ENCODE measurements at places on chromosomes 6 and 20.

GRCh38 chr6:25174678-25175077 lies 104.5 kb upstream of the CARMIL1 start:
- no peak for DNase-seq

GRCh38 chr6:8113131-8113654 lies 10.8 kb upstream of the EEF1E1 start:
- no peak for DNase-seq

DNA sequence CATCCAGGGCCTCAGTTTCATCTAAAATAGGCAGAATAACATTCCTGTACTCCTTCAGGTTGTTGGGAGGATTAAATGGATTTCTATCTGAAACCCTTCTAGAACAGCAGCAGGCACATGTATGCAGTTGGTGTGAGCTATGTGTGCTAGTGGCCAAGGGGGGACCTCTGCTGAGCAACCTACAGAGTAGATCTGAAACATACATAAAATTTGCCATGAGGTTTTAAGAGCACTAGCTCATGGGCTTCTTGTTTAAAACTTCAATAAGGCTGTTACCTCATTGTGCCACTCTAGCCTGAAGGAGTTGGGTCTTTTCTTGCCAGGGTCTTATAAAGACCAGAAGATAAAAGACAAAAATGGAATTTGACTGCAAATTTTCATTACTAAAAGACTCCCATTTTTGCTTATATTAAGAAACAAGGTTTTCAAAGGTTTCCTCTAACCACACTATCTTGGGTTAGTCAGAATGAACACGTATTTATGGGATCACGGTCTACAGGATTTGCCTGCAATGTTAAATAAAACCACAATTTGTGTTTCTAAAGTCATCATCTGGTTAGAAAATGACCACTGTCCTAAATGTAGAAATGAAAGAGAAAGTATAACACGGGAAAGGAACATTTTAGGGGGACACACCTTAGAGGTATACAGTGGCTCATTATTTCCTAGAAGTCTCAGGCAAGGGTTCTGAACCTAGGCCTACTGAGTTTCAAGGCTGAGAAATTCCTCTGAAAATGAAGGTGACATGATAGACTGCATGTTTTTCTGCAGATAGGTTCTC lies 144.9 kb upstream of the OLIG3 start:
- DNase-seq = no peak

GRCh38 chr6:2522521-2522920 lies 228.2 kb downstream of the MYLK4 start:
- no peak for DNase-seq

DNA sequence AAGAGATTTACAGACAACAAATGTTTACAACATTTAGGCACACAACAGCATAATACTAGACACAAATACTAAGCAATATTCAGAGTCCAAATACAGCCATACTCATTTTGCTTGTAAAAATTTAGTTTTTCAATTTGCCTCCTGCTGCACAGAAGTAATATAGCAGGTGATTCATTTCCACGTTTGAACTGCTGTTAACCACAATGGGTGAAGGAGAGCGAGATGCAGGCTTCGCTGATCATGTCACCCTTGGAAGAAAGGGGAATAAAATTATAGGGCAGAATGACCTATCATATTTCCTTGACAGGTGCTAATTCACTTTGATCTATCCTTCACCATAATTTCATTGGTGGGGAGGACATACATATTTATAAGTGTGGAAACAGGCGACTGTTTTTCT lies 643.8 kb upstream of the AGPAT4 start:
- no peak for DNase-seq
